ENCODE measurements at places on chromosomes 2 and 18. TPM values are rescaled to one million over a fixed set of nuclear protein-coding genes. Genes with fewer than 3 reads are reported as not detected.

The ANKRD62 gene
- not detected for total RNA-seq

The HJURP gene
- total RNA-seq, result 63.6 TPM

DNA sequence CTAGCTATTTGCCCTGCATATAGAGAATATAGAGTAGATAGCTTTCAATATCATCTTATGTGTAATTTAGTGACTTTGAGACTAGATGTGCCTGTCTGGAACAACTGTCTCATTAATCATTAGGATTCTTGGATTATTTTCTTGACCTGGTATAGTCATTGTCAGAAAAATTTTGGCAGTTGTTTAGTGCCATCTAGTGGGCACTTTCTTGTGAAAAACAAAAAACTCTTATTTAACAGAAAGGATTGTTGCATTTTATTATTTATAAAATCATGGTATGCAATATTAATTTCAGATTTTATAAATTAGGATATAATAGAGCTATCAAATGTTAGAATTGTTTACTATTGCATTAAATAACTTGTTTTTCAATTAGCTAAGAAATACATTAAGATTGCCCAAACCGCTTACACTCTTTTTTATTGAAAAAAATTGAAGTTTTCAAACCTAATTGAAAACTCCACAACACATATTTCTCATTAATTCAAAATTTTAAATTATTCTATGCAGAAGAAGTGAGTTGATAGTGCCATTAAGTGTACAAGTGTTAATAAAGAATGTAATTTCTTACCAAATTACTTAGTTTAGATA is 80.3 kb downstream of the DYNAP start:
- DNase-seq, result no peak

The HOXD9 gene
- total RNA-seq, result not detected

DNA sequence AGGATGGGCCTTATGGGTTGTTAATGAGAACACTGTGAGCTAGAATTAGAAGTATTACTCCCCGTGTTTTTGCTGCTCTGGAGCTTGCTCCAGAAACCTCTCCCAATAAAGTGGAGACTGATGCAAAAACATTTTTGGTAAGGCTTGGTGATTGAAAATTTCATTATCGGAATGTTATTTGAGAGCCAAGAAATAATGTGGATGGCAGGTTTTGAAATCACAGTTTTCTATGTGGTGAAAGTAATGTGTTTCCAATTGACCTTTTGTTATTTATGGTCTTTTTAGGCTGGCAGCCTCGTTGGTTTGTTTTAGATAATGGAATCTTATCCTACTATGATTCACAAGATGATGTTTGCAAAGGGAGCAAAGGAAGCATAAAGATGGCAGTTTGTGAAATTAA is 5.1 kb downstream of the PLEKHA3 start:
- no peak for DNase-seq

DNA sequence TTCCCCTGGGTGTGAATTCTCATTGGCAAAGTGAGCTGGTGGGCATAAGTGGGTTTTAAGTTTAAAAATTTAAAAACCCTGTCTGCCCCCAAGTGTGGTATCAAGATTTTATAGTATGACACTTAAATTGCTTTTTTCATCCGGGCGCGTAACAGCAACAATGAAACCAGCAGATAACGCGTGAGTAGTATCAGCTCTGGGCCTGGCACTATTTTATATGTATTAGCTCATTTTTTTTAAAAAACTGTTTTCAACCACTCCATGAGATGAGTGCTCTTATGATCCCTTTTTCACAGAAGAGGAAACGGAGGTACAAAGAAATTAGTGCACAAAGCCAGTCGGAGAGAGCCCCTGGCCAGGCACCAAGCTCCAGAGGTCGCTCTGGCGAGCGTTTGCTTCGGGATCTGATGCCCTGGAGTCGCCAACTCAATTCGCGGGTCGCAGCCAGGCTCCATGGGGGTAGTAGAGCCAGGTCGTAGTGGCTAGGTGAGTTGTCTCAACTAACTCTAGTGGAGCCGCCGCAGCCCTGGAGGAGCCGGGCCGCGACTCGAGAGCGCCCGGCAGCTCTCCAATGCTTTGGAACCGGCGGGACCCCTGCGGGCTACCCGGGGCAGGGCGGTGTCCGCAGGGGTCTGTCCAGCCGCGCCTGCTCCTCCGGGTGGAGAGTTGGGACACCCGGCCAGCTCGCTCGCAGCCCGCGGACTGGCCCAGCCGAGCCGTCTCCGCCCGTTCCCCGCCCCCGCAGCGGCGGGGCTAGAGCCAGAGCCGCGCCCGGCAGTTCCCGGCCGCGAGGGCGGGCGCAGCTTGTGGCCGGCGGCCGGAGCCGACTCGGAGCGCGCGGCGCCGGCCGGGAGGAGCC is at the start of gene IL1R1:
TSS of gene IL1R1 (plus strand) at position 777 of the 859 bp plus-strand sequence. CDS start 14,979 bp downstream, outside the sequence.
- peak; percentile 33 for DNase-seq

DNA sequence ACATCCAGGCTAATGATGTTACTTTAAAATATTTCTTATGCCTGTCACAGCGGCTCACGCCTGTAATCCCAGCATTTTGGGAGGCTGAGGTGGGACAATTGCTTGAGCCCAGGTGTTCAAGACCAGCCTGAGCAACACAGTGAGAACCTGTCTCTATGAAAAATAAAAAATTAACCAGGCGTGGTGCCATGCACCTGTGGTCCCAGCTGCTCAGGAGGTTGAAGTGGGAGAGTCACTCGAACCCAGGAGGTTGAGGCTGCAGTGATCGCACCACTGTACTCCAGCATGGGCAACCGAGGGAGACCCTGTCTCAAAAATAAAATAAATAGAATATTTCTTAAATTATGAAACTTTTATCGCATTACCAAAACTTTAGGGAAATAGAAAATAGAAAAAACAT is 28.1 kb upstream of the ACTR3 start:
- DNase-seq, result no peak

Measured in neural crest cell (in vitro differentiated cells).